Aorta (tissue), 5 donors: ENCODE measurements at places on chromosomes 16 and 17. TPM values are rescaled to one million over a fixed set of nuclear protein-coding genes. Genes with fewer than 3 reads are reported as not detected.

KRT20 gene
- not detected for total RNA-seq

ALOX12 gene
- total RNA-seq = not detected

SRL gene
- 3.2 TPM for total RNA-seq

SDF2 gene
- total RNA-seq = 34.8 TPM

PIRT gene
- total RNA-seq = not detected

NR1D1 gene
- 18.4 TPM for total RNA-seq

SYCE1L gene
- 1.8 TPM for total RNA-seq

CX3CL1 gene
- total RNA-seq = 45.5 TPM

SPNS2 gene
- 31.3 TPM for total RNA-seq

SCRN2 gene
- total RNA-seq = 19.3 TPM

STX1B gene
- 0.84 TPM for total RNA-seq

ZG16 gene
- not detected for total RNA-seq

FBXL19 gene
- 22.7 TPM for total RNA-seq

AURKB gene
- total RNA-seq = 3.1 TPM

NECAB2 gene
- total RNA-seq = 0.23 TPM

SHPK gene
- total RNA-seq = 7.4 TPM

SLC16A11 gene
- total RNA-seq = 0.26 TPM

SOST gene
- 34.3 TPM for total RNA-seq

IKZF3 gene
- total RNA-seq = 1.7 TPM

ITGB3 gene
- total RNA-seq = 79.5 TPM

EXOSC6 gene
- total RNA-seq = 20.0 TPM

SLFN12L gene
- total RNA-seq = 3.1 TPM

SALL1 gene
- not detected for total RNA-seq
